Activated CD8-positive, alpha-beta T cell treated with anti-CD3 and anti-CD28 coated beads, Interleukin-2, amount 10 ng/mL, durations not matched to agents 7 days and 5 days (primary cell): ENCODE measurements at places on chromosomes 7 and 10.

GRCh38 chr10:122659126-122659525 is 40.5 kb downstream of the C10orf120 start:
- no peak for DNase-seq

- DNase-seq = peak; percentile 34
Measured at GRCh38 chr7:5661942-5662341, 119.5 kb downstream of the RNF216 start.

GRCh38 chr7:7761974-7762779 is 43.8 kb upstream of the RPA3 start:
- DNase-seq = peak; percentile 52

- DNase-seq = no peak
Measured at GRCh38 chr7:6273380-6273837, 985 bp upstream of the CYTH3 start.

DNA sequence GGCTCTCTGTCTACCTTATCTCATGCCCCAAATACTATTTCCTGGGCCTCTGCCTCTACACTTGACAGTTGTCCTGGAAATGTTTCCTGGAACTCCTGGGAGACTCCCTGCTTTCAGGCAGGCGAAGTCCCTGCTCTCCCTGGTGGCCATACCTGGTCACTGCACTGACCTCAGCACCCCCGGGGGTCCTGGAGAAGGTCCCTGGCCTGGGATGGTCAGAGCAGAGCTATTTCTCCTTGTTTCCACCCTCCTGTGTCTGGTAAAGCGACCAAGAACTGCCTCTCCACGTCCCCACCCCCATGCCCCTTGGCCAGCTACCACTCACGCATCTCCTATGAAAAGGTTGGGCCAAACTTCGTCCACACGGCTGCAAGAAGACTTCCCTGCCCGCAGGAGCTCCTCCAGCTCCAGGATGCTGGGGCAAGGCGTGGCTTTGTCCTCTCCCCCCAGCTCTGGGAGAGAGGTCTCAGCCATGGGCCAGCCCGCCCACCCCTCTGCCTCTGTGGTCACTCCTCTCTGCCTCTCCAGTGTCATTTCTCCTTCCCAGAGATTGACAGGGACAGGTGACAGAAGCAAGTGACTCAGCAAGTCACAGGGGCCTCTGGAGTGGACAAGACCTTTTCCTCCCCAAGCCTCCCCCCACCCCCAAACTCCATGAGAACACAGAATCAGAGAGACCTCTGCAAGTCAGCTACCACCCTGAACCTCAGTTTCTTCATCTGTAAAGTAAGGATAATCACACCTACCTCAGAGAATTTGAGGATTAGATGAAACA is 2.6 kb upstream of the SAMD8 start:
- no peak for DNase-seq
